Stimulated activated CD8-positive, alpha-beta memory T cell treated with anti-CD3 and anti-CD28 coated beads, Interleukin-15, amount 100 ng/mL, for 48 hours (primary cell): ENCODE measurements at places on chromosomes 4 and X.

DNA sequence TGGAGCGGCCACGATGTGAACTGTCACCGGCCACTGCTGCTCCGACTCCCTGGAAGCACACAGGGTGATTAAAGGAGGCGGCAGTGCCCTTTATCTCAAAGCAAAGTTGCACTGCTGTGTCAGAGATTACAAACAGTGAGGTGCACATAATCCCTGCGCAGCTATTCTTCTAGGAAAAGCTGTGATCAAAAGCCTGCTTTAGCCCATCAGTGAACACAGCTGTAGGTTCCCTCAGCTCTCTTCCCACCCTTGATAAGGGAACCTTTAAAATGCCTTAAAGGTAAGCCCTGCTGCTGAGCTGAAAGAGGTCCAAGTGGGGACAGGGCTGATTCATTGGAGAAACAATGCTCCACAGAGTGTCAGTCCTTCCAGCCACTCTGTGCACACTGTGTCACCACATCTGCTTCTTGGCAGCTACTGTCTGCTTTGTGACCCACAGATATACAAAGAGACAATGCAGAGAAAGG is 127.6 kb downstream of the EIF4E start:
- DNase-seq, result no peak

GRCh38 chrX:73126240-73126639 is 46.9 kb upstream of the PABPC1L2A start:
- DNase-seq, result no peak

DNA sequence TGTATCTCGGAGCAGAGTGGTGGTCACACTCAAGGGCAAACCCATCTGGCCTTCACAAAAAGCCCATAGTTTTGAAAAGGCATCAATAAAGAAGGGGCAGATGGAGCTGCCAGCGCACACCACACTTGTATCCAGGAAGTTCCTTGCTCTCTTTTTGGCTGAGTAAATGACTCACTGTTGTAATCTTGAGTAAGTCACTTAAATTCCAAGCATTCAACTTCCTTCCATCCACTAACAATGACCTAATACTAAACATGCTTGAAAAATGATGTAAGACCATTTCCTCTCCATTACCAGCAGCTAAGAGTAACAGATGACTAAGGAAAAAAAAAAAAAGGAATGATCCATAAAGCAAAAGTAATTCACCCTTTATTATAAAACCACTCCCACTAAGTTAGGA is 32.4 kb upstream of the MYOZ2 start:
- DNase-seq, result no peak

DNA sequence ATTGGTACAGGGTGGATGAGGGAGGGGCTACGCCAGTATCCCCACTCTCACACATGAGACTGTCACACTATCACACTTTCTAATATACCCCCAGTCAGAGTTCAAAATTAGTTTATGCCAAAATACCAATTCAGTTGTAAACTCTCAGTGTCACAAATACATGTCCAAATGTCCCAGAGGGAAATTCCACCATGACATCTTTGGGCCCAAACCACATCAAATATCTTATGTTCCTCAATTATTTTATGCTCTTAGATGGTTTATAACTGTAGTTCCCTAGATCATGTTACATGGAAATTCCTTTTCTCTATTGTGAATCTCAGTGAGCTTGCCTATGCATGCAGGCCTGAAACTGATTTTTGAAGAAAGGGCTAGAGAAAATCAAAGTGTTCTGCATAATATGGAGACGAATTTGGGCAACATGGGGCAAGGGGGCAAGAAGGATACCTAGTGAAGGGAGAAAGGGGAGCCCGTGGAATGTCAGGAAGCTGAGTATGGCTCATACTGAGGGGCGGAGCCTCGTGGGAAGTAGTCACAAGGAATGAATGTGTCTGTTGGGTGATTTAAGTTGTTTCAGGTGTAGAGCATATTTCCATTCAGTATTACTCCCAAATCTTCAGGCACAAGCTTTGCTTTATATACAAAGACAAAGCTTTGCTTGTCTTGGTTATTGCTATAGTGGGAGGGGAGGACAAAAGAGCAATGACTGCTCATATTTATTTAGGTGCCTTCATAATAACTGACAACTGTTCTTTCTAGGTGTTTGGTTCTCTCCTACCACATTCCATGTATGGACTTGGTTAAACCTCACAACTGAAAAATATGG is 40.8 kb downstream of the CLNK start:
- DNase-seq, result no peak

GRCh38 chr4:105061136-105061696 is 85.5 kb upstream of the TET2 start:
- DNase-seq, result peak; percentile 17

DNA sequence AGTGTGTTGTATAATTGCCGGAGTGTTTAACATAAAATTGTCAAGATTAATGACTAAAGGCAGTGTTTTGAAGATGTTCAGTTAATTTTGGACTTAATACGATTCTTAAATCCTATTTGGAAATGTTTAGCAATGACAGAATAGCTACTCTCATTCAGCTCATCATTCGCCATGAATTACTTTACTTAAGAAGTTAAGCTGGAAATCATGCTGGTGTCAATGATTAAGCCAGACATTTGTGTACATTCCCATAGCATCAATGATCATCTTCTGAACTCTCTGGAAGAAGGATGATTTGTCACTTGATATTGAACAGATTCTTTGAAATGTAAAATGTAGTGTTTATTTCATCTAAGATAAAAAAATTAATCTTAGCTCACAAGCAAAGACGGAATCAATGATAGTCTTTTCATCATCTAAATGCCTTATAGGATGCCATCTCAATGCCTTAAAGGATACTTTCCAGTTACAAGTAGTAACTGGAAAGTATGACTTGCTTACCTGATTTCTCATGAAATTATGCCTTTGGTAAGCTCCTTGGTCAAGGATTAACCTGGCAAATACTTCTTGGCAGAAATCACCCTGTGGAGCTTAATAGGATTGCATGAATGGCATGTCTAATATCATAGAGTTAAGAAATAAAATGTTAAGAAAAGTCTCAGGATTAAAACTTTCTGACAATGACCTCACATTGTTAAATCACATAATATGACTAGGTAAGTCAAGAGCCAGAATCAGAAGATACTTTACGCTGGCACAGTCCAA is 515.5 kb upstream of the AGA start:
- DNase-seq, result no peak

DNA sequence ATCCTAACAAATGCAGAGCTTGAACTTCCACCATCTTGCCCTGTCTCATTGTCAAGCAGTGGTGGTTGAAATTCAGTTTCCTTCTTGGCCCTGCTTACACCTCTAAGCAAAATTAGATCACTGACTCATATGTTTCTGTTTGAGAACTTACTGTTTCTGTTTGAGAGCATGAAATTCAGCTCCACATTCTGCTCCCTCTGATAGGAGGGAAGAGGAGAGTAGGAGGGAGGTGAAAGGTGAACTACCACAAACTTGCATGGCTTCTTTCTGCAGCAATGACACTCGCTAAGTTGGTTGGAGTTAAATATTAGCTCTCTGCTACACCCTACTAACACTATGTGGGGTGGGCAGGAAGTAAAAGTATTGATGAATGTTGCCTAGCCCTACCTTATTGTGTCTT is 117.8 kb upstream of the EDA2R start:
- DNase-seq, result no peak

- no peak for DNase-seq
Measured at GRCh38 chr4:80311130-80311529, 24.4 kb upstream of the CFAP299 start.
